IMR-90 (cell line): ENCODE measurements at places on chromosomes 7 and 10. TPM values are rescaled to one million over a fixed set of nuclear protein-coding genes. Genes with fewer than 3 reads are reported as not detected.

NPSR1 gene
- total RNA-seq, result not detected in 2 replicates

DCLRE1C gene
- 8.1 TPM in 2 replicates for total RNA-seq

IQUB gene
- 0.18 and 0.28 TPM in 2 replicates for total RNA-seq

SEMA3A gene
- 187 and 213 TPM in 2 replicates for total RNA-seq

FLNC gene
- 116 and 139 TPM in 2 replicates for total RNA-seq

HOXA4 gene
- 0.36 and 1.1 TPM in 2 replicates for total RNA-seq

ATAD1 gene
- 21.9 and 41.4 TPM in 2 replicates for total RNA-seq

- H3K4me3 ChIP-seq, result no peak overlapping the region
- no peaks in the 10 kb centered on the region for H3K27me3 ChIP-seq
- H3K36me3 ChIP-seq, result no peaks in the 10 kb centered on the region
- no peaks in the 10 kb centered on the region for H3K4me1 ChIP-seq
- peak; percentile 25 for DNase-seq
These were observed 58.4 kb upstream of the MYO3A start for GRCh38 chr10:25875556-25876165.

DNA sequence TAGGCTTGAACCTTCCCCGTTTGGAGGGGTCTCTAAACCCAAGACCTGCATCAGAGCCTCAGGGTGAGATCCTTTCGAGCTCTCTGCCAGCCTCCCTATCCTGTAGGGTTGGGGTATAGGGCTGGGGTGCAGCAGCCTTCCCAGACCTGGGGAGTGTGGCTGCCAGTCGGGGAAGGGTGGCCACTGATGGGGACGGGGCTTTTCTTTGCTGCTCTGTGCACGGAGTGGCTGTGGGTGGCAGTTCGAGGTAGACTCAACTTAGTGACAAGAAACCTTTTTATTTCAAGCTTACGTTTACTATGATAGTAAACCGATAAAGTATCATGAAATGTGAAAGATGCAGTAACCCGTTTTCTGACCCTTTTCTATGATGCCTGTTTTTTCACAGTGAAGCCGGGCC, 13.0 kb downstream of the ZNF316 start:
- DNase-seq, result no peak
- H3K4me1 ChIP-seq, result no peaks in the 10 kb centered on the region
- H3K27ac ChIP-seq, result no peak overlapping the region
- H3K27me3 ChIP-seq, result no peaks in the 10 kb centered on the region
- H3K36me3 ChIP-seq, result peaks cover 76% of the 10 kb centered on the region

DNA sequence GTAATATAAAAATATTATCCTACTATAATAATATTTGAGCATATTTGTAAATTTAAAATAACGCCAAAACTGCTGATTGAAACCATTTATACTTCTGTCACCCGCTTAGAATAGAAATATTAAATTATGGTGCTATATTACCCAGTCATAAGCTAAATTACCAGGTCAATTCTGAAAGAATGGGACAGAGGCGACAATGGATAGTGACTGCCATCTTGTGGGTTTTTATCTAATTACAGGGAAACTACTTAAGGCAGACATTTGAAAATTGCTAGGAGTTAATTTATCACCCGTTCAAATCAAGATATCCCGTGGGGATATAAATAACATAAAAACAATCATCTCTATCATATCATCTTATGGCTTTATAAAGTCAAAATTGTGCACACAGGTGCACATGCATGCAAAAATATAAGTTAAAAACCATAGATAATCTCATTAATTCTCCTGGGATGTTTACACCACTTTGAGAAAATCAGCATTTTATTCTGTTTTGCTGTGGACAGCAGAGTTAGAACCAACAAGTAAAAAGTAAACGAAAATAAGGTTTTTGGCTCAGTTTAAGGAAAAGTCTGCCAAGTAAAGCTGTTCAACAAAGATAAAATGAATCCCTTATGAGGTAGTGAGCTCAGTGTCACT, 41.3 kb upstream of the HPSE2 start:
- no peak overlapping the region for H3K4me3 ChIP-seq
- no peaks in the 10 kb centered on the region for H3K27me3 ChIP-seq
- H3K36me3 ChIP-seq, result no peaks in the 10 kb centered on the region
- peak; percentile 2 for DNase-seq
- no peaks in the 10 kb centered on the region for H3K4me1 ChIP-seq
- no peak overlapping the region for H3K27ac ChIP-seq

- no peaks in the 10 kb centered on the region for H3K27me3 ChIP-seq
- H3K4me3 ChIP-seq, result no peak overlapping the region
- no peak overlapping the region for H3K27ac ChIP-seq
These were observed 30.7 kb downstream of the ZCCHC24 start for GRCh38 chr10:79414714-79415113.

DNA sequence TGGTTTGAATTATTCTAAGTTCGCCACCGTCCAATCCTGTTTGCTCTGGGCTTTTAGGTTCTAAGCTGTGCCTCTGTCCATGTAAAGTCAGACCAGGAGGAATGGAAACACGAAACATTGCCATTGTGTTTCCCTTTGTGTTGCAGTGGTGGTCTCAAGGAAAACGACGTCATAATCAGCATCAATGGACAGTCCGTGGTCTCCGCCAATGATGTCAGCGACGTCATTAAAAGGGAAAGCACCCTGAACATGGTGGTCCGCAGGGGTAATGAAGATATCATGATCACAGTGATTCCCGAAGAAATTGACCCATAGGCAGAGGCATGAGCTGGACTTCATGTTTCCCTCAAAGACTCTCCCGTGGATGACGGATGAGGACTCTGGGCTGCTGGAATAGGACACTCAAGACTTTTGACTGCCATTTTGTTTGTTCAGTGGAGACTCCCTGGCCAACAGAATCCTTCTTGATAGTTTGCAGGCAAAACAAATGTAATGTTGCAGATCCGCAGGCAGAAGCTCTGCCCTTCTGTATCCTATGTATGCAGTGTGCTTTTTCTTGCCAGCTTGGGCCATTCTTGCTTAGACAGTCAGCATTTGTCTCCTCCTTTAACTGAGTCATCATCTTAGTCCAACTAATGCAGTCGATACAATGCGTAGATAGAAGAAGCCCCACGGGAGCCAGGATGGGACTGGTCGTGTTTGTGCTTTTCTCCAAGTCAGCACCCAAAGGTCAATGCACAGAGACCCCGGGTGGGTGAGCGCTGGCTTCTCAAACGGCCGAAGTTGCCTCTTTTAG, 46.3 kb upstream of the DMBT1 start:
- H3K4me1 ChIP-seq, result no peaks in the 10 kb centered on the region
- H3K27ac ChIP-seq, result no peak overlapping the region
- H3K36me3 ChIP-seq, result peaks cover 27% of the 10 kb centered on the region
- peak; percentile 55 for DNase-seq
- no peak overlapping the region for H3K4me3 ChIP-seq

- H3K4me3 ChIP-seq, result no peak overlapping the region
- peaks cover 2% of the 10 kb centered on the region; the same call in 1 of the 2 replicates for H3K4me1 ChIP-seq
- no peaks in the 10 kb centered on the region for H3K36me3 ChIP-seq
- no peak for DNase-seq
- no peak overlapping the region for H3K27ac ChIP-seq
These were observed 138.3 kb downstream of the ATXN7L1 start for GRCh38 chr7:105738133-105738532.

- DNase-seq, result peak; percentile 59
- peaks cover 4% of the 10 kb centered on the region; the same call in 1 of the 2 replicates for H3K4me1 ChIP-seq
- no peaks in the 10 kb centered on the region for H3K27me3 ChIP-seq
- no peaks in the 10 kb centered on the region; the same call in none of the 2 replicates for H3K36me3 ChIP-seq
These were observed 84.1 kb downstream of the MALSU1 start for GRCh38 chr7:23383225-23383624.
